ENCODE measurements at places on chromosomes 6 and 20.

DNA sequence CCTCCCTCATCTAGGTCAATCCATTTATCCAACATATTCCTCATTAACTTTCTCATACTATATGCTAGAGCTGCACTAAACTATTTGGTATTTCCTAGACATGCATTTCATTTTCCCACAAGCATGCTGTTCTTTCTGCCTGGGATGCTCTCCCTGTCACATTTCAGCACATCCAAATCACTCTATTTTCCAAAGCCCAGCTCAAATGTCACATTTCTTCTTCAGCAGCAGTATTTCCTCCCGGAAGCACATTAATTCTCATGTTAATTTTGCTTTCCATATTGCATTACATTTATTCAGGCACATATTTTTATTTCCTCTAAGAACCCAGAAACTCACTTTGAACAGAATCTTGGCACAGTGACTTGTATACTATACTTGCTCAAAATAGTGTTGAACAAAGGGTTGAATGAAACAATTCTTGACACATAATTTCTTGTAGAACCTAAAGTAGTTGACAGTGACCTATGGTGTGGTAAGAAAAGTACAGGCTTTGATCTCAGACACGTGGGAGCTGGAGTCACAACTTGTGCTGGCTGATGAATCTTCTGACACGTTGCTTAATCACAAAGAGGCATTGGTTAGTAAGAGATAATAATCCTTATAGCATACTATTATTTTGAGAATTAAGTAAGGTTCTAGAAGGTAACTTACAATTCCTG is 30.8 kb upstream of the CD2AP start:
- no peak for DNase-seq

- DNase-seq: no peak
These were observed 329.6 kb downstream of the GJA1 start for GRCh38 chr6:121765060-121765459.

DNA sequence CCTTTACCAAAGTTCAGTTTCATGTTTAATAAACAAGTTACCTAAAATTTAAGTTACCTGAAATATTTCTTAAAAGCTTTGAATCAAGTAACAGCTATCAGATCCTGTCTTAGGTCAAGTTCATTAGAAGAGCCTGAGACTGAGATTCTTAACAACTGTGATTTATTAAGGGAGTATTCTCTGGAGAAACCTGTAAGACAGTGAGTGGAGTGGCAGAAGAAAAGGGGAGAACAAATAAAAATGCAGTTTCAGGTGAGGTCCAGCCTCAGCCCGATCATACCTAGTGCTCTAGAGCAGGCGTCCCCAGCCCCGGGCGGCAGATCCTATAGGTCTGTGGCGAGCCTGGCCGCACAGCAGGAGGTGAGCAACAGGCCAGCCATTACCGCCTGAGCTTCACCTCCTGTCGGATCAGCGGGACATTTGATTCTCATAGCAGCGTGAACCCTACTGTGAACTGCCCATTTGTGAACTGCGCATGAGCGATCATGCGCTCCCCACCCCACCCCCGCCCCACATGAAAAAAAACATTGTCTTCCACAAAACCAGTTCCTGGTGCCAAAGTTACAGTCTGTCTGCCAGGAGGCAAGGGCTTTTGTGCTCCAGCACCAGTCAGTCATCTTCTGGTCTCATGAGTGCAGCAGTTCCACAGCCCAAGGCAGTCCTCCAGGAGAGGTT is 59.2 kb upstream of the ADGRB3 start:
- DNase-seq: no peak

GRCh38 chr6:122154912-122155575 is 244.4 kb upstream of the HSF2 start:
- DNase-seq: no peak

- no peak for DNase-seq
These were observed 57.2 kb downstream of the ZNF292 start for GRCh38 chr6:87212596-87212995.

DNA sequence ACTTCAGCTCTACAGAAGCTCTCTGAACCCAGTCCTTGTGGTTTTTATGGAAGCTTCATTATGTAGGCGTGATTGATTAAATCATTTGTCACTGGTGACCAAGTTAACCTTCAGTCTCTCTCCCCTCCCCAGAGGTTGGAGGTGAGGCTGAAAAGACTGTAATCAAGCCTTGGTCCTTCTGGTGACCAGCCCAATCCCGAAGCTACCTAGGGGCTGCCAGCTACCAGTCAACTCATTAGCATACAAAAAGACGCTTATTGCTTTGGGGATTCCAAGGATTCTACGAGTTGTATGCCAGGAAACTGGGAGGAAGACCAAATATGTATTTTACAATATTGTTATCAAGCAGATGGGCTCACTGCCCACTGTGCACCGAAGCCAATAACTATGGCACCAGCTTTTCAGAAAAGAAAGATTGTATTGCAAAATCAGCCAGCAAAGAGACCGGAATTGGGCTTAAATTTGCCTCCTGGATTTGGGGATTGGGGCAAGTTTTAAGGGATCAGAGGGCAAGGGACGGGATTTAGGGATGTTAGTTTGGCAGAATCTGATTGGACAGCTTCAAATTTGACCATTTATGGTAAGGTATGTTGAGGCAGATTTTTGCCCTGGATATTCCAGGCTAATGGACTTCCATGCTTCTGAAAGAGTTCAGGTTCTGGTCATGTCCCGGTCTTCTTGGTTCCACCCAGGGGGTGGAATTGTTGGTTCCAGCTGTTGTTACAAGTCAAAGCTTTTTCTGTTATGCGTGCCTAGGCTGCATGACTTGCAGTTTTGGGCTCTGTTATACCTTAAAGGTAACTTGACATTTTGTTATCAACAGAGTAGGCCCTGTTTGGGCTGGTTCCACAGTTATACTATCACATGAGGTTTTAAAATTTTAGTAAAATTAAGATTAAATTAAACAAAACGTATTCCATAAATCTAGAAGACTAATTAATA is 167.4 kb downstream of the COL9A1 start:
- no peak for DNase-seq

GRCh38 chr6:21026576-21027273 is 492.5 kb downstream of the CDKAL1 start:
- DNase-seq: no peak

GRCh38 chr6:107853230-107853629 is 29.1 kb upstream of the SCML4 start:
- DNase-seq: no peak

GRCh38 chr6:74510878-74511277 is 695.0 kb downstream of the COL12A1 start:
- no peak for DNase-seq

DNA sequence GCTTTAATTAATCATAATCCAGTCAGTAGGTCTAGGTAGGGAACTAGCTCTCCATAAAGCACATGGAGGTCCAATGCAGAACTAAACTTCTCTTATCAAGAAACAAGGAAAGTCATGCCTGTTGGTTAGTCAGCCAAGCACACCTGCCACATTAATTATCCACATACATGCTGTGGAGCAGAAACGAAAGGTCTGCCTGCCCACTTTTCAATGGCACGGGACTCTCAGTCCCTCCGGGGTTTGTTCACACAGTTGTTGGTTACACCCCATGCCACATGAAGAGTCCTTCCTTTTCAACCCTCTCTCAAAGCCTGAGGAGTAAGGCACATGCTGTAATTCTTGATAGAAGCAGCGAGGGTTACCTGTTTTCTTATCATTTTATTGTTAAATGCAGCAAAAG is 1096.4 kb upstream of the MAP3K7 start:
- no peak for DNase-seq

DNA sequence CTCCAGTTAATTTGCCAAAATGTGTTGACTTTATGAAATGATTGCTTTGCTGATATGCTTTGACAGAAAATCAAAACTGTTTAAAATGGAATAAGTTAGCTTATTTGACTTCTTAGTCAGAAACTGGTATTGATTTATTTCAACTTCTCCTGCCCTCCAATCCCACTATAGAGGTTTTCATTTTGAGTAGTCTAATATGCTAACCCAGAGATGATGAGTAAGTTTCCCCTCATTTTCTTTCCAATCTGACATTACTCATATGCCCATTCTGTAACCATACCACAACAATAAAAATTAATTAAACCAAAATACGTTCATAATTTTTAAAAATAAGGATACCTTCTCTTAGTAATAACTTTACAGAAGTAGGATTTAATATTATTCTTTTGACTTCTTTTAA is 78.8 kb downstream of the COL19A1 start:
- no peak for DNase-seq
